ENCODE measurements at places on chromosomes 13 and 19.

DNA sequence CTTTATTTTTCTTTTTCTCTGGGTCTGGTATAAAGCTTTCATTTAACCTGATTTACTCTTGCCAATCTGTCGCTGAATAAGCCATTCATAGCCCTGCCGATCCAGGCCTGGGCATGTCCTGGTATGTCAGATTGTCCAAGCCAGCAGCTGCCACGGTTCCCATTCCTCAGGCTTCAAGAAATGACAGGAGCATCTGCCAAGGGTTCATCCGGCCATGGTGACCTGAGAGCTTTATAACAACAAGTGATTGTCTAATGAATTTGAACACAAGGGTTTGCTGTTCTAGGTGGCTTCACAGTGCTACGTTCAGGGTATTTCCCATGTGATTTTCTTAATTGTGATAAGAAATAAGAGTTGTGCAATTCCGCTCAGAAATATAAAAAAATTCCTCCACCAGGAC, 20.0 kb downstream of the PNMA8A start:
- no peak for DNase-seq

- DNase-seq = no peak
These were observed 23.0 kb downstream of the TUBA3C start for GRCh38 chr13:19158526-19159174.

GRCh38 chr19:50899569-50899968, 11.6 kb downstream of the KLK4 start:
- DNase-seq = no peak

DNA sequence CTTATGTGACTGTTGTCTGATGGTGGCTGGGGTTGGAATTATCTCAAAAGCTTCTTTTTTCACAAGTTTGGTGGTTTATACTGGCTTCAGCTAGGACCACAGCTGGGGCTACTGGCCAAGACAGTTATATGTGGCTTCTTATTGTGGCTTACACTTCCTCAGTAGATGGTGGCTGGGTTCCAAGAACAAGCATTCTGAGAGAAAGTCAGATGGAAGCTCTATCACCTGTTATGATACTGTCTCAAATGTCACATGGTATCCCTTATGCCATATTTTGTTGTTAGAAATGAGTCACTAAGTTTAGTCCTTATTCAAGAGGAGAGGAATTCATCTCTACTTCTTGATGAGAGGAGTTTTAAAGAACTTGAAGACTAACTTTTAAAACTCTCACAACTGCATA, 41.6 kb downstream of the NDFIP2 start:
- peak; percentile 53 for DNase-seq

- no peak for DNase-seq
These were observed 586.8 kb downstream of the TBC1D4 start for GRCh38 chr13:74895042-74895796.
